ENCODE measurements at places on chromosomes 4 and X.

GRCh38 chrX:120287513-120288112 is 23.6 kb downstream of the TMEM255A start:
- peak; percentile 48 for DNase-seq

DNA sequence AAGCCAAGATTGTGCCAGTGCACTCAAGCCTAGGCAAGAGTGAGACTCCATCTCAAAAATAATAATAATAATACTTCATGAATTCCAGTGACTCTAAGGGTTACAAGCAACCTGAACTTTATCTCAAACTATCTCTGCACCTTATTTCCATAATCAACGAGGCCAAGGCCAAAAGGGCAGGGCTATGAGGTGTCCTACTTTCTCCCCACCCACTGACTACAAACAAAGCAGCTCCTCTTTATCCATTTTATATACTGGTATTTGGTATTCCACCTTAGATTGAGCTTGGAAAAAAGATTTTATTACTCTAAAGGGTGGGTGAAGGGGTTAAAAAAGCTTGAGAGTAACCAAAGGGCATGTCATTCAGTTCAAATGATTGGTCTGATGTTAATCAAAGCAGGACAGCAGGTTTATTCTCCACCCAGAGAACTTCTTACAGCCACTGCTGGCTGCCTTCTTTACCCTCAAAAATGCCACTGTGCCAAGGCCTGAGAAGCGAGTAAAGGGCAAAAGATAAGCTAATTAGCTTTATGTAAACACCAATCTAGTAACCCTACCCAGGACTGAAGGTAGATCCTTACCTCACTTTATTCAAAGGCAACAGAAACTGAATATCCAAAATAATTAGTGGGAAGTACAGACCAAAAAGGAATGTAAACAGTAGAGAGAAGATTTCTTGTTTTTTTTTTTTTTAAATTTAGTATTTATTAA is 28.2 kb downstream of the APOO start:
- DNase-seq = no peak

GRCh38 chrX:39125834-39126233 is 324.6 kb downstream of the MID1IP1 start:
- no peak for DNase-seq

- no peak for DNase-seq
Observed at GRCh38 chr4:1787411-1788077, 5.5 kb upstream of the FGFR3 start.
